ENCODE measurements at places on chromosomes 7 and 10. TPM values are rescaled to one million over a fixed set of nuclear protein-coding genes. Genes with fewer than 3 reads are reported as not detected.
A peak's percentile ranks its signal among the peaks of the same experiment; 100 is the strongest.

The AS3MT gene
- 1.7 TPM for total RNA-seq

The CHST3 gene
- 17.0 TPM for total RNA-seq

The GNGT1 gene
- not detected for total RNA-seq

The SCART1 gene
- total RNA-seq, result 2.4 TPM

The ST8SIA6 gene
- total RNA-seq, result not detected

The TRIM50 gene
- not detected for total RNA-seq

The ODAD2 gene
- total RNA-seq, result 3.4 TPM

The SPDYE5 gene
- total RNA-seq, result not detected

GRCh38 chr7:29434380-29434768, 129.3 kb upstream of the PRR15 start:
- H3K27me3 ChIP-seq, result no peaks in the 10 kb centered on the region
- H3K36me3 ChIP-seq, result no peaks in the 10 kb centered on the region
- no peaks in the 10 kb centered on the region for H3K4me1 ChIP-seq
- no peak overlapping the region for H3K4me3 ChIP-seq

- DNase-seq, result no peak
- H3K27ac ChIP-seq, result no peak overlapping the region
- H3K36me3 ChIP-seq, result no peaks in the 10 kb centered on the region
- no peaks in the 10 kb centered on the region for H3K27me3 ChIP-seq
Measured at GRCh38 chr7:4236389-4236788, 445.7 kb upstream of the FOXK1 start.

- no peaks in the 10 kb centered on the region for H3K4me1 ChIP-seq
- no peak overlapping the region for H3K27ac ChIP-seq
- DNase-seq, result no peak
- H3K4me3 ChIP-seq, result no peak overlapping the region
- H3K27me3 ChIP-seq, result no peaks in the 10 kb centered on the region
- H3K36me3 ChIP-seq, result no peaks in the 10 kb centered on the region
Measured at GRCh38 chr7:114857605-114858004, 64.3 kb upstream of the MDFIC start.

DNA sequence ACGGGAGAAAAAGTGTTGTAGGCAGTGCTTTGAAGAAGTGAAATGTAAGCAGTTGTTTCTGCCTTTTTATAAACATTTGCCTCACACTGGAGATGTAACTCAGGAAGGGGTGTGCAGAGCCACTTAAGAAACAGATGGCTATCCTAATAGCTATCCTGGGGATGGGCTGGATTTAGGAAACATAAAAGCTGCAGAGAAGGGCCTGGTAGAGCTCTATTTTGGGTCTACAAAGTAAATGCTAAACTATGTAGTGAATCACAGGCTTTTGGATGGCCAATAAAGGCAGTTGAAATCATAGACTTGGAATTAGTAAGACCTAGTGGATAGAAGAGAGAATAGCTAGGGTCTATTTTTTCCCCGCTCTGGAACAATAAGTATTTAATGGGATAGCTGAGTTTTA, 79.9 kb upstream of the AGR3 start:
- no peaks in the 10 kb centered on the region for H3K4me1 ChIP-seq
- H3K4me3 ChIP-seq, result no peak overlapping the region
- H3K36me3 ChIP-seq, result no peaks in the 10 kb centered on the region
- no peak for DNase-seq
- H3K27ac ChIP-seq, result no peak overlapping the region

- H3K4me3 ChIP-seq, result no peak overlapping the region
- peak; percentile 76 for DNase-seq
- H3K27me3 ChIP-seq, result no peaks in the 10 kb centered on the region
- peaks cover 10% of the 10 kb centered on the region for H3K4me1 ChIP-seq
- H3K36me3 ChIP-seq, result no peaks in the 10 kb centered on the region
Measured at GRCh38 chr10:64486149-64486548, 964.9 kb downstream of the REEP3 start.

DNA sequence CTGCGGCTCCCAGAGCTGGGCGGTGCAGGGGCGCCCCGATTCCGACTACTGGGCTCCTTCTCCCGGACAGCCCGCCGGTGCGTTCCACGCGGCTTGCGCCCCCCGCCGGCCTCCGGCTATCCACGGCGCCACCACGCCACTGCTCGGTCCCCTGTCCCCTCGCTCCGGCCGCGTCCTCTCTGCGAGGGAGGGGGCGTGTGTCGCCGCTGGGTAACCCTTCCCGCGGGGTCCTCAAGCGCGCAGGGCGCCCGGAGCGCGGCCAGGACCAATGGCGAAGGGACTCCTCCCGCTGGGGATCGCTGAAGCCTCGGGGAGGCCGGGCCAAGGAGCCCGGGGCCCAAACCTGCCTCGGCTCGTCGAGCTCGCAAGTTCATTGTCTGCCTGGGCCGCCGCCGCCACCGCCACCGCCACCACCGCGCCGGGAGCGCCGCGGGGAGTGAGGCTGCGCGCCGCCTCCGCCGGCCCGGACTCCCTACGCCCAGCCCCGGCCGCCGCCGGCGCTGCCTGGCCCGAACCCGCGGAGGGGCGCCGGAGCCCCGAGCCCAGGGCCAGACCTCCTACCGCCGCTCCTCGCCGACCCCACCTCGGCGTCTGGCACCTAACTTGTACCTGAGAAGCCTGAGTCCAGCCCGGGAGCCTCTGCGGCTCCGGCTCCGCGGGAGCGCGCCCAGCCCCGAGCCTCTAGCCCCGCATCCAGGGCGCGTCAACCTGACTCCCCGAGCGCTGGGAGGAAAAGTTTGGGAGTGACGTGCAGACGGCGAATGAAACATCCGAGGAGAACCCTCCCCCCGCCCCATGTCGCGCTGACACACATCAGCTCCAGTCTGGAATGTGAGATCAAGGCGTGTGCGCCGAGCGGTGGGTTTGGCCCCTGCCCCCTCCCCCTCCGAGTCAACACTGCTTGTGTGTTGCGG, at the start of gene CHST15:
TSS of gene CHST15 (minus strand) at position 739 of the 914 bp plus-strand sequence. CDS start 47,386 bp downstream, outside the sequence.
- no peaks in the 10 kb centered on the region for H3K36me3 ChIP-seq
- DNase-seq, result peak; percentile 83
- H3K27me3 ChIP-seq, result no peaks in the 10 kb centered on the region
- H3K4me3 ChIP-seq, result peak within 1 kb of the TSS; percentile 87
- peak within 1 kb of the TSS; percentile 46 for H3K27ac ChIP-seq

- no peak overlapping the region for H3K4me3 ChIP-seq
- H3K27me3 ChIP-seq, result no peaks in the 10 kb centered on the region
- DNase-seq, result peak; percentile 65
- H3K4me1 ChIP-seq, result no peaks in the 10 kb centered on the region
Measured at GRCh38 chr10:15461353-15462108, 90.4 kb upstream of the FAM171A1 start.

GRCh38 chr10:43267811-43268210, 946 bp upstream of the RASGEF1A start:
- no peak for DNase-seq
- H3K36me3 ChIP-seq, result no peaks in the 10 kb centered on the region
- no peak overlapping the region for H3K27ac ChIP-seq
- no peak overlapping the region for H3K4me3 ChIP-seq

DNA sequence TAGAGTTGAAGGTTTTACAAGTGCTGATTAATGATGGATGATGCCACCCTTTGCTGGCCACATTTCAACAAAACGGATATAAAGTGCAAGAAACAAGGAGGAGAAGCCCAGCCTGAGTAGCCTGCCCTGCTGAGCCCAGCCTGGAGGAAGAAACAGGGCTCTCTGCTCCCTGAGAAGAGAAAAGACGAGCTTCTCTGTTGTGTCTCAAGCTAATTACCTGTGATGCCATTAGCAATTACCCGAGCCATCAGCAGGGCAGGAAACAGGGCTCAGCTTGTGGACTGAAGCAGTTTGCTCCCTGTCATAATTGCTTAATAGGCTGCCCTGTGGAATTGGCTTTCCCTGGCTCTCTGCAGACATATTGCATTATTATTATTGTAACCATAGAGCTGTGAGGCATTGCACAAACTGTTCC, 709.3 kb upstream of the AUTS2 start:
- no peak overlapping the region for H3K27ac ChIP-seq
- H3K4me3 ChIP-seq, result no peak overlapping the region
- H3K27me3 ChIP-seq, result no peaks in the 10 kb centered on the region
- no peaks in the 10 kb centered on the region for H3K4me1 ChIP-seq

GRCh38 chr7:8305625-8306388, 43.8 kb upstream of the ICA1 start:
- DNase-seq, result peak; percentile 31
- no peak overlapping the region for H3K4me3 ChIP-seq
- H3K27ac ChIP-seq, result no peak overlapping the region

DNA sequence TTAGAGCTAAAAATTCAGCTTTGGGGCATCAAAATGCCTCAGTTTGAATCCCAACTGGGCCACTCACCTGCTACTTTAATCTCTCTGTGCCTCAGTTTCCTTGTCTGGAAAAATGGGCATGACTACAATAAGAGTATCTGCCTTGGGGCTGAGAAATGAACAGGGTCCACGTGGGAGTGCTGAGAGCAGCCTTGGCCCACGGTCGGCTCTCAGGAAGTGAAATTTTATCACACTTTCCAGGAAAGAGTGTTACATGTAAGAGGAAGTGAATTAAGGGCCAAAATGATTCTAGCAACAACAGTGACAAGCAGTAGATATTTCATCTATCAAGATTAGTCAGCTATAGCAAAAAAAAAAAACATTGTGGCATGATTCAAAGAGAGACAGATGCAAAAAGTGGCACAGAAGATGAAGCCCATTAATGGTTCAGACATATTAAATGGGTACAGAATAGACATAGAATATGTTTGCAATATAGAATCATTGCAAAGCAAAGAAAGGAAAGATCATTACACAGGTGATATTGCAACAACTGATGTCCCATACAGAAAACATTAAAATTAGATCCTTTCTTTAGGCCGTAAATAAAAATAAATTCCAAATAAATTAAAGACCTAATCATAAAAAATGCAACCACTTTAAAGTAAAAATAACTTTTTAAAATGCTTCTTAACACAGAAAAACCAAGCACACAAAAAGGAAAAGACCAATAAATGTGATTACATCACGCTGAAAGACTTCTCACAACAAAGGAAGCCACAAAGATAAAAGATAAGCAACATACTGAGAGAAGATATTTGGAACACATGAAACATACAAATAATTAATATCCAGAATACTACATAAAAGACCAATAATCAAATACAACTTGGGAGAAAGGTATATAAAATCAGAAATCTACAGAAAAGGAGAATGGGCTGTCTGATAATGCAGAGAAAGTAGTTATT, 4.3 kb downstream of the TMEM273 start:
- H3K4me1 ChIP-seq, result no peaks in the 10 kb centered on the region
- no peaks in the 10 kb centered on the region for H3K36me3 ChIP-seq
- H3K27me3 ChIP-seq, result peaks cover 80% of the 10 kb centered on the region
- DNase-seq, result no peak
- H3K4me3 ChIP-seq, result no peak overlapping the region

GRCh38 chr7:28939844-28940544, 18.1 kb downstream of the TRIL start:
- no peaks in the 10 kb centered on the region for H3K27me3 ChIP-seq
- DNase-seq, result no peak
- H3K27ac ChIP-seq, result no peak overlapping the region
- no peaks in the 10 kb centered on the region for H3K4me1 ChIP-seq
- no peaks in the 10 kb centered on the region for H3K36me3 ChIP-seq

GRCh38 chr10:110167149-110167548, 40.3 kb upstream of the MXI1 start:
- no peaks in the 10 kb centered on the region for H3K27me3 ChIP-seq
- H3K4me3 ChIP-seq, result no peak overlapping the region
- no peak for DNase-seq
- H3K4me1 ChIP-seq, result peaks cover 12% of the 10 kb centered on the region
- H3K27ac ChIP-seq, result no peak overlapping the region
- no peaks in the 10 kb centered on the region for H3K36me3 ChIP-seq

DNA sequence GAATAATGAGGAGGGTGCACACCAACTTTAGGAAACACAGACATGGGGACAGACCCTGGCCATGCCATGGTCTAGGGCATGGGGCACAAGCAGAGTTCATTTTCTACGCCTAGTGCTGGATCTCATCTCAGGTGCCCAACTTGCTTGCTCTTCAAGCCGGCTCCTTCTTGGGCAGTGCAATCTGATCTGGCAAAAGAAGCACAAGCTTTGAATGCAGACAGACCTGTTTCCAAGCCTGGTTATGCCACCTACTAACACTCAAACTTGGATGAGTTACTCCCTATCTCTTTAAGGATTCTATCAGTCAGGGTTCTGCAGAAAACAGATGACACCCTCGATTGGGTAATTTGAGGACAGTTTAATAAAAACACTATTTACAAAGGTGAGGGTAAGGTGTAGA, 34.9 kb upstream of the WAPL start:
- no peaks in the 10 kb centered on the region for H3K36me3 ChIP-seq
- no peaks in the 10 kb centered on the region for H3K27me3 ChIP-seq
- peak; percentile 31 for DNase-seq

DNA sequence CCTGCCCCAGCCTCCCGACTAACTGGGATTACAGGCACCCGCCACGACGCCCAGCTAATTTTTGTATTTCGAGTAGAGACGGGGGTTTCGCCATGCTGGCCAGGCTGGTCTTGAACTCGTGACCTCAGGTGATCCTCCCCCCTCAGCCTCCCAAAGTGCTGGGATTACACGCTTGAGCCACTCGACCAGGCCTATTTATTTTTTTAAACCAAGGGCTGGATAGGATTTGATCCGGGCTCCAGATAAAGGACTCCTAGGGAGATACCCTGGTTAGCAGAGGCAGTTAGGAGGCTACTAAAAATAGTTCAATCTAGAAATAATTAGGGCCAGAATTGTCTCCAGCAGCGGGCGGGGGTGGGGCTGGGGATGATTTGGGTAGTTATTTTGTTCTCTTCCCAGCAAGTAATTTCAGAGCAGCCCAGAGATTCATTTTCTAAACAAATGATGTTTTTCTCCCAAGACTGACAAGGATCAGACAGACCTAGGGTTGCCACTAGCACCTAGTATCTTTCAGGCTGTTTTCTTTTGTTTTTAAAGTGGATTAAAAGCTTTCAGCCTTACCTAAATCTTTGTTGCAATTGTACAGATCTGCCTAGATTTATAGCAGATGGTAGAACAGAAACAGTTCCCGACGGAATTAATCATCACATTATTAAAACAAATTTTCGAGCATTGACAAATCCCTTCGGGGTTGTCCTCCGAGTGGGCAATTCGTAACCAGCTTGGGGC, 859 bp upstream of the SMC3 start:
- no peaks in the 10 kb centered on the region for H3K27me3 ChIP-seq
- peaks cover 5% of the 10 kb centered on the region for H3K36me3 ChIP-seq
- H3K4me3 ChIP-seq, result peak overlapping the region; percentile 91
- H3K4me1 ChIP-seq, result peaks cover 15% of the 10 kb centered on the region

GRCh38 chr10:63901881-63902280, 380.7 kb downstream of the REEP3 start:
- H3K27ac ChIP-seq, result no peak overlapping the region
- H3K27me3 ChIP-seq, result 0 out of 2 replicates have a peak, but pooled peaks cover 4% of the 10 kb centered on the region
- H3K36me3 ChIP-seq, result no peaks in the 10 kb centered on the region
- no peak for DNase-seq
- no peak overlapping the region for H3K4me3 ChIP-seq
- H3K4me1 ChIP-seq, result no peaks in the 10 kb centered on the region

Measured in PC-3 (cell line).